Forelimb muscle (tissue), 1 donor: ENCODE measurements at places on chromosomes 6 and 20. TPM values are rescaled to one million over a fixed set of nuclear protein-coding genes. Genes with fewer than 3 reads are reported as not detected.

The LSM2 gene
- 55.3 TPM for polyA plus RNA-seq

The RIMS1 gene
- 0.75 TPM for polyA plus RNA-seq

The VTA1 gene
- 57.2 TPM for polyA plus RNA-seq

GRCh38 chr6:53624502-53624901 lies 41.1 kb downstream of the KLHL31 start:
- DNase-seq: no peak

DNA sequence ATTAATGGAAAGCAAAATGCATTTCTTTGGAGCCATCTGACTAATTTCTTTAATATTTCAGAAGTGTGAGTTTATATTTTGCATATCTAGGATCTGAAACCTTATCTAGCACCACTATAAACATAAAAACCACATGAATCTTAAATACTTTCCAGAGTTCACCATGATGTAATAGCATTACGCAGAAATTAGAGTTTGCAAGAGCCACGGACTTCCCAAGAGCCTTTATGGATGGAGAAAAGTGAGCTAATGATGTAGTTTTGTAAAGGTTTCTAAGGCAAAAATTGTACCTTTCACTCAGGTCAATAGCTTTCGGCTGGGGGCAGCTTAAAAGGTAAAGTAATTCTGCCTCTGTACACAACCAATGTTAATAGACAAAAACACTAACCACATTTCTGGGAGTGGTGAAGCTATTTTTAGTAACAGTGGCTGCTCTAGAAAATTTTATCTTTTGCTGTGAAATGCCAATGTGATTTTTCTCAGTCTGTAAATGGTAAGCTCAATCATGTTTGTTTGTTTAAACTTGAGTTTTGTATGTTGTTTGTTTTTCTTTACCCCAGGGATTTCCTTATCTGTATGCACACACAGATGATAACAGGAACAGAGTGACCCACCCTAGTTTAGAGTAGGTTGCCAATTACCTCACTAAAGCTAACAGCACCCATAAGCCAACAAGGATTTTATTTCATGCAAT lies 80.5 kb downstream of the FILIP1 start:
- no peak for DNase-seq

- no peak for DNase-seq
Measured at GRCh38 chr6:4397307-4397706, 261.9 kb upstream of the ECI2 start.

DNA sequence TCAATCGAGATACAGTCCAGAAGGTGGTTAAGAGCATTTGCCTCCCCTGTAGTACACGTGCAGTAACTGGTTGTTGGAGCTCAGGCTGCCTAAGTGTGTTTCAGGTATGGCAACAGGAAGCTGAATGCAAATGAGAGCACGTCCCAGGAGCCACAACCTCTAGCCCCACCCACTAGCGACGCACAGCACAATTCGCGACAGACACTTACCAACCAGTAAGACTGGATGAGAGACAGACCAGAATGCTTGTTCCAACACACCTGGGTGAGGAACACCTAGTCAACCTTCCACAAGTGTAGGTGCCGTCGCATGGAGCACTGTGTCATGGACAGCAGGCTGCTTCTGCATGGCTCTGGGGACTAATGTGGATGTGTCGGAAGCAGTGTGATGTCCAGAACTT lies 7.2 kb upstream of the SERPINB1 start:
- DNase-seq: no peak

GRCh38 chr20:13857304-13857703 lies 72.5 kb downstream of the NDUFAF5 start:
- no peak for DNase-seq

DNA sequence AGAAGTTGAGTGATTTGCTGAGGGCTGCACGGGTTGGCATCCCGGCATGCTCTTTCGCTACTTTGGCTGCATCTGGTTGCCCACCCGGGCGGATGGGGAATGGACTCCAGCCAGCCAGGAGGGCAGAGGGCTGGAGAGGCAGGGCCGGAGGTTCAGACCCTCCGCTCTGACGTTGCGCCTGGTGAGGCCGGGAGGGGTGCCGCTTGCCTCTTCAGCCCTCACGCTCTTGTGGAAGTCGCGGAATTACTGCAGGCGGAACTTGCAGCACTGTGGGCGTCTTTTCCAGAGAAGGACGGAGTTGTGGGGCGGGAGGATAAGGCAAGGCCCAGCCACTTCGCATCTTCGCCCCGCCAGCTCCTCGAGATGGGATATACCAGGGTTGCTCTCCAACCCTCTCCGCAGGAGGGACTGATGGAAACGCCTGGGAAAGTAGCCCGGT lies 656 bp downstream of the RTEL1 start:
- DNase-seq: no peak
